ENCODE measurements at places on chromosomes 6 and 20.

DNA sequence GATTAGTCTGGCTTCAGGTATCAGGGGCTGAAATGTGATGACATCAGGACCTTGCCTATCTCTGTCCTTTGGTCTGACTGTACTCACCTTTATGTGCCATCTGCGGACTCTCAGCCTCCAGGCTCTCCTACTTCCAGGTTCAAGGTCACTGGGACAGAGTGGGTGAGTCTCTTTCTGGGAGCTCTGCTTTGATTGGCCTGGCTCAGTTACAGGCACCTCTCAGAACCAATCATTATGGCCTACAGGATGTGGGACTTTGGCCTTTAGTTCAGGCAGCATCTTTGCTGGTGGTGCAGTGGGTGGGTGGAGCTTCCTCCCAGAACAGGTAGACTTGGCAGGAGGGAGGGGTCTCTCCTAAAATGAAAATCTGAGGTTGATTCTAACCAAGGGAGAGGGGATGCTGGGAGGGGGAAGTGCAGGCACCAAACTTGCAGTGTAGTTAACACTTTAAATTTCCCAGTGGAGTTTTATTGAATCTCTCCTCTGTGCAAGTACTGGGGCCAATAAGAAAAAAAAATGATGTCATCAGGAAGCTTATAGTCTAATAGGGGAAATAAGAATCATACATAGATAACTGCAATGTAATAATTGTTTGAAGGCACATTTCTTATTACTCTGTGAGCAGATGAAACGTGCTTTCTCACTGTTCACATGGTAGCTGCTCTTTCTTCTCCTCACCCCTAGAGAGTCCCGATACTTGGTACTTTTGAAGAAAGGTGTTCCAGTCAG, 53.4 kb downstream of the SLC24A3 start:
- no peak for DNase-seq

- no peak for DNase-seq
These were observed 14.8 kb downstream of the CST7 start for GRCh38 chr20:24963672-24964505.

DNA sequence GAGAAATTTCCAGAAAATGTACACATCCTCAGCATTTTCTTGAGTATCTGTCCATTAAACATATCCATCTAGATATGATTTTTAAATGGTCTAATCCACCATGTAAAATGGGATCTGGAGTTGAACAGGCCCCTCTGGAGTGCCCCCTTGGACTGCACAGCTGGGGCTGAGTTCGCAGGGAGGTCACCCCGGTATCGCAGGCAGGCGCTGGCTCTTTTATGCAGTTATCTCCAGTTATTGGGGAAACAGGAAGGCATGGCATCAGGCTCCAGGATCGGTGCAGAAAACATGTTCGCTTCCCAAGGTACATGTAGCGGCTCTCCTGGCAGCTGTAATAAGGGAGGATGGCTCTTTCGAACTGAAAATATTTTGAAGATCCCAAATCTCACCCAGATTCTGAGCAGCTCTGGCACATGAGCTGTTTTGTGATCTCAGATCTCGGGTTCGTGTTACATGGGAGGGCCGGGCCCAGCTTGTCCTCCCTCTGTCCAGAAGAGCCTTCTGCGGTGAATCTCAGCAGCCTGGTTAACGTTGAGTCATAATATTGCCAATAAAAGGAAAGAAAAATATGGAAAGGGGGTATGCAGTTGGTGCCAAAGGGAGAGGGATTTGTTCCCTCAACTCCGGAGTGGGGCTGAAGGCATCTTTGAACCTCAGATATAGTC, 167.7 kb downstream of the EYA2 start:
- DNase-seq = no peak

GRCh38 chr6:83199863-83200225, 6.7 kb downstream of the RWDD2A start:
- DNase-seq = no peak

GRCh38 chr20:44967207-44967807, 995 bp downstream of the STK4 start:
- DNase-seq = no peak

DNA sequence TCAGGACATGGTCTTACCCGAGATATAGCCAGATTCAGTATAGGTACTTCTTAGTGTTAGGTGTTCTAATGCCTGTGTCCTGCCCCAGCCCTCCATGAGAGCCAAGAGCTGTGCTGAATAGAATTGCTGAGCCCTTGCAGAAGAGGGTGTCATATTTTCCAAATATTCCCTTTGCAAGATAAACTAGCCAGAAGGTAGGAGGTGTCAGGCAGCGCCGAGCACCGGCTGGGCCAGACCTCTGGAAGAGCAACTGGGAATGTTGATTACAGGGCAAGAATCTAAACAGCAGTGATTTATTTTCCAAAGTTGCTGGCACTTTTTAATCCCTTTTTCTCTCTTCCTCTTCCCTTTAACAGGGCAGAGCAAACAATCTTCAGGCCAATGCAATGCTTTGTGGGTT, 37.1 kb upstream of the EZR start:
- DNase-seq = no peak

- DNase-seq = no peak
These were observed 66.4 kb downstream of the AFDN start for GRCh38 chr6:167892835-167893815.

DNA sequence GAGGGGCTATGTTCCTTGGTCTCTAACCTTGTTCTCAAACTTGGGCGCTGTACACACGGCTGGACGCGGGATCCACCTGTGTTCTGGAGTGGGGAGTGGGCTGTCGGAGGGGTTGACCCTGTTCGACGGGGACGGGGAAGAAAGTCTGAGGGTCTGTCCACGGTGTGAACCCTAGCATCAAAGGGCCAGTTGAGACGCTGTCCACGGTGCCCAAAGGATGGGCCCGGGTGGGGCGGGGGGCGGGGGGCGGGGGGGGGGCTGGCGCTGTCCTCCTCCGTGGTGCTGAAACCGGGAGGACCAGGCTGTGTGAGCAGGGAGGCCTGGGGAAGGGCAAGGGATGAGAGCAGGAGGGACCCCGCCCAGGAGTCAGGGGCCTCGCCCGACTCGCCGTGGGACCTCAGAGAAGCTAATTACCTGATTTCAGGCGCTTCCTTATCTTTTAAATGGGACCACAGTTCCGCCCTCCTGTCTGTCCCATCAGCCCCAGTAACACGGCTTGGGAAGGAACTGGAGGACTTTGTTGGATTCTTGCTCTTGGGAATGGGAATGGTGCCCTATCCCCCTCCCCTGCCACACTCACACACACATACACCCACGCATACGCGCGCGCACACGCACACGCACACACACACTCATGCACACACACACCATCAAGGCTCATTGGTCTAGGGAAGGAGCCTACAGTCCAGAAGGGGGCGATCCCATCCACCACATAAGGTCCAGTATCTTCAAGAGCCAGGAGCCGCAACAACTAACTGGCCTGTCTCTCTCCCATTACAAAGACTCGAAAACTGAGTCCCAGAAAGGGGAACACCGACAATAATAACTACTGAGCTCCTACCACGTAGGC, 1.0 kb upstream of the VSTM2L start:
- DNase-seq = no peak

DNA sequence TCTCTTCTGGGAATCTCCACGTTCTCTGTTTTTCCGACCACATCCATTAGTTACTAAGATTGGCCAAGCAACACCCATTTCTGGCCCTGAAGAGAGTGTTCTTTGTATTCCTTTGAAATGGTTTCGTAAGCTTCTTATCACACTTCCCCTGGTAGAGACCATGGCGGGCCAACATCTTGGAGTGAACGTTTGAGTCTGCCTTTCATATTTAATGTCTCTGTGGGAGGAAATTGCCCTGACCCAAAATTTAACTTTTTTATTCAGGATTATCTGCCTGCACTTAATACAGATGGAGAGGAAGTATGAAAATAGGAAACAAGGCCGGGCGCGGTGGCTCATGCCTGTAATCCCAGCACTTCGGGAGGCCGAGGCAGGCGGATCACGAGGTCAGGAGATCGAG, 177.0 kb upstream of the SNX9 start:
- DNase-seq = no peak

GRCh38 chr6:13409991-13410390, 77.4 kb downstream of the GFOD1 start:
- DNase-seq = no peak

DNA sequence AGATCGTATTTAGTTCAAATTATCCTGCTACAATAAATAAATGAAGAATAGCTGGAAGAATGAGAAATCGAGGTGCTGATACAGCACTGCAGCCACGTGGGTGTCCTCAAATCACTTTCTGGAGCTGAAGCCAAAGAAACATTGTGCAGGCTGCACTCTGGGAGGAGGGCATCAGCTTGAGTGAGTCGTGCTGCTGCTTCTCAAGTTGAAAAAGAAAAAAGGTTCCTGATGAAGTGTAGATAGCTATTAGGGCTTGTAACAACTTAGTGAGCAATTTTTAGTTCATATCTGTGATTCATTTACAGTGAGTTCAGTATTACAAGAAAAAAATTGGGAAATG, 40.5 kb downstream of the DSE start:
- DNase-seq = no peak

GRCh38 chr6:144307880-144308279, 22.7 kb downstream of the UTRN start:
- DNase-seq = no peak

DNA sequence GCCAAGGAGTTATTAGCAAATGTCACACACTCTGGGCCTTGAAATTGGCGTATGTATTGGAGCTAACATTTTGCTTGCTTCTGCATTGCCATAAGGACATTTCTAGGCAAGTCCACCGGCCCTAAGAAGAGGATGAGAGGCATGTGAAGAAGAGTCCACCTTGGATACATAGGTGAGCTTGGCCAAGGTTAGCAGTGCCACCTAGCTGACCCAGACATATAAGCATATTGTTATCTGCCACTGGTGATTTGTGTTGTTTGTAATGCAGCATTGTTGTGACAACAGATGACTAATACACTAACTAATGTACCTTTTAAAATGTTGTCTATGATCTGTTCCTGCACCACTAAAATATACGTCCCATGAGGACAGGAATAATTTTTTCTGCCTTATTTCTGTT, 24.8 kb upstream of the HLA-DQA2 start:
- DNase-seq = no peak

DNA sequence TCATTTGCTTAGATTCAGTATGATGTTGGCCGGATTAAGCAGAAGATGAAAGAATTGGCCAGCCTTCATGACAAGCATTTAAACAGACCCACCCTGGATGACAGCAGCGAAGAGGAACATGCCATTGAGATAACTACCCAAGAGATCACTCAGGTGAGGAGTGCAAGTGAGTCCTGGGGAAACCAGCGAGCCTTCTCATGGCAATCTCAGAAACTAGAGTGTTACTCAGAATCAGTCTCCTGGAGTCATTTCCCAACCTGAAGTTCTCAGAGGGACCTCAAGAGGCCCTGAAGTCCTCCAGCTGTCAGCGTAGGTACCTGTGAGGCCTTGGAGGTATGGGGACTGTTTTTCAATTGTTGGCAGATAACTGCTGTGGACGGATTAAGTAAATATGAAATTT, 16.9 kb downstream of the STX16 start:
- no peak for DNase-seq

- DNase-seq = no peak
These were observed 147.8 kb upstream of the DTNBP1 start for GRCh38 chr6:15810618-15811017.

GRCh38 chr6:1464781-1465370, 75.5 kb downstream of the FOXF2 start:
- DNase-seq = no peak

GRCh38 chr6:142903812-142904211, 41.2 kb downstream of the HIVEP2 start:
- no peak for DNase-seq

- DNase-seq = no peak
These were observed 17.6 kb downstream of the CD2AP start for GRCh38 chr6:47495207-47495606.

- no peak for DNase-seq
These were observed 50.0 kb downstream of the LAMA4 start for GRCh38 chr6:112204350-112204706.

DNA sequence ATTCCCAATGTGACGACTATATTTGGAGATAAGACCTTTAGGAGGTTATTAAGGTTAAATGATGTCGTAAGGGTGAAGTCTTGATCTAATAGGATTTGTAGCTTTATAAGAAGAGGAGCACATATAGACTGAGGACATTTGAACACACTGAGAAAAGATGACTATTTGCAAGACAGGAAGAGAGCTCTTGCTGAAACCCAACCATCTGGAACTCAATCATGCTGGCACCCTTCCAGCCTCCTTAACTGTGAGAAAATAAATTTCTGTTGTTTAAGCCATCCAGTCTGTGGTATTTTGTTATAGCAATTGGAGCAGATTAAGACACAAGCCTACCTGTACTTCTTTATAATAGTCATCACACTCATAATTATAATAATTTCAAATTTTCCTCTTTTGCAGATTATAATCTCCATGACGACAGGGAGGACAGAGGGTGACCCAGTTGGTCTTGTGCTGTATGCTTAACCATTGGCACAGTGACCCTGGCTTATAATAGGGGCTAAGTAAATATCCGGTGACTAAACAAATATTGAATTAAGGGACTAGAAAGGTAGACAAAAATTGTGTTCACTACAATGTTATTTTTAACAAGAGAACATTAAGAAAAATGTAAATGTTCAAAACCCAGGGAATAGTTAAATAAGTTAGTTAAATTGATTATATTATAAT, 206.4 kb upstream of the HDDC2 start:
- no peak for DNase-seq

GRCh38 chr6:37489697-37490336, 9.9 kb downstream of the CCDC167 start:
- DNase-seq = no peak

- DNase-seq = no peak
These were observed 3.0 kb upstream of the KCNK17 start for GRCh38 chr6:39317256-39317655.

- DNase-seq = no peak
These were observed 629.1 kb upstream of the EYS start for GRCh38 chr6:66336176-66336575.

DNA sequence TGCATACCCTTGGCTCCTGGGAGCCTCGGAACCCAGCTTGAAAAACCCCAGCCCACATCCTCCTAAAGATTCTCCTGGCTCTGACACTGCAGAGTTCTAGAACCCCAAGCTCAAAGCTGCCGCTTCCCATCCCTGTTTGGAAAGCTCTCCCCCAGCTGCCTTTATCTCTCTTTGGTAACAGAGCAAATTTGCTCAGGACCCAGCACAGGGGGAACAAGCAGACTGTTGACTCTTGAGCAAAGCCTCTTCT, 38.9 kb downstream of the HNF4A start:
- no peak for DNase-seq

GRCh38 chr20:32018269-32019155, 8.3 kb downstream of the CCM2L start:
- no peak for DNase-seq

- DNase-seq = no peak
These were observed 53.2 kb downstream of the PHACTR3 start for GRCh38 chr20:59657459-59658046.

GRCh38 chr6:75934643-75935472, 137.6 kb downstream of the IMPG1 start:
- DNase-seq = no peak
